ENCODE measurements at places on chromosomes 12 and 14.

- no peak for DNase-seq
These were observed 24.4 kb downstream of the PITPNM2 start for GRCh38 chr12:123126294-123127181.

DNA sequence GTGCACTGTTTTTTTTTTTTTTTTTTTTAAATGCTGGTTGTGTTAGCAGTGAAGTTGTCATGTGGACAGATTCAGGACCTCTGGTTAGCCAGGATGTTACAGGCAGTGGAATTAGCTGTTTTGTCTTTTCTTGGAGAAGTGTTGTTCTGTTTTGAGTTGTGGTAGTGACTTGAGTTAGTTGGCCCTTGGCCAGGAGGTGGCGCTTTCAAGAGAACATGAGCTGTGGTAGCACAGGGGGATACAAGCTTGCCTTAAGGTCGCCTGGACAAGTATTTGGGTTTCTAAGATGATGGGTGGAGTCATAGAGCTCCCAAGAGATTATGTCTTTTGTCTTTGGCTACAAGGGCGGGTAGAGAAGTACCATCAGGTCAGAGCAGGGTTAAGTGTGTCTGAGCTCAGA, 33.3 kb upstream of the CCDC198 start:
- no peak for DNase-seq

DNA sequence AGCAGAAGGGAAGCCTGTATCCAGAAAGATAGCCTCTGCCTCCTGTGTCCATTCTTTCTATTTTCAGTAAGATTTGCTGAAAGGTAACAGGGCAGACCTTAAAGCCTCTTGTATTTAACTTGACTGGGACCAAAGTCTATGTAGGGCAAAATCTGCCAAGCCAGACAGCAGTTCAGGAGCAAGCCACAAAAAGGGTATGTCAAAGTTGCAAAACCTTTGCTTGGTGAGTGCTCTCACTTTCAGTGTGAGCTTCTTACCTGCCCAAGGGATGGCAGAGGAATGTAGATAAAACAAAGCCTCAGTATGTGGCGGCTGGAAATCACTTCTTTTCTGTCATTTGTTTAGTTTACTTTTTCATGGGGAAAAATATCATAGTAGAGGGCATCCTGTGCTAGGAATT, 63.1 kb downstream of the PLEKHG7 start:
- DNase-seq: no peak

GRCh38 chr14:65296402-65296801, 116.1 kb upstream of the FUT8 start:
- no peak for DNase-seq

DNA sequence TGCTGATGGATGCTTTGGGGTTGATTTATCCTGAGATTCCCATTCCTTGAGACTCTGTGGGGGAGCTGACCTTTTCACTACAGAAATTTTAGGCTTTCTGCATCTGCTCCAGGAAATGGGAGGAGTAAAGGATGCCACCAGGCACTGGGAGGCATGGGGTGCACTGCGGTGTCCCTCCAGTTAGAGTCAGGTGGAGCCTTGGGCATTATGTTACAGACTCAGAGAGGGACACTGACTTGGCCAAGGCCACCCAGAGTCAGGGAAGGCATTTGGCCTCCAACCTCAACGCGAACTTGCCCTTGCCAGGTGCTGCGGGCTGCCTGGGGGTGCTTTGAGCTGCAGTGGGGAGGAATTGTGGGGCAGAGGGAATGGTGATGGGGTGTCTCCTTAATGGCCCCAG, 58.0 kb upstream of the TBX3 start:
- no peak for DNase-seq

DNA sequence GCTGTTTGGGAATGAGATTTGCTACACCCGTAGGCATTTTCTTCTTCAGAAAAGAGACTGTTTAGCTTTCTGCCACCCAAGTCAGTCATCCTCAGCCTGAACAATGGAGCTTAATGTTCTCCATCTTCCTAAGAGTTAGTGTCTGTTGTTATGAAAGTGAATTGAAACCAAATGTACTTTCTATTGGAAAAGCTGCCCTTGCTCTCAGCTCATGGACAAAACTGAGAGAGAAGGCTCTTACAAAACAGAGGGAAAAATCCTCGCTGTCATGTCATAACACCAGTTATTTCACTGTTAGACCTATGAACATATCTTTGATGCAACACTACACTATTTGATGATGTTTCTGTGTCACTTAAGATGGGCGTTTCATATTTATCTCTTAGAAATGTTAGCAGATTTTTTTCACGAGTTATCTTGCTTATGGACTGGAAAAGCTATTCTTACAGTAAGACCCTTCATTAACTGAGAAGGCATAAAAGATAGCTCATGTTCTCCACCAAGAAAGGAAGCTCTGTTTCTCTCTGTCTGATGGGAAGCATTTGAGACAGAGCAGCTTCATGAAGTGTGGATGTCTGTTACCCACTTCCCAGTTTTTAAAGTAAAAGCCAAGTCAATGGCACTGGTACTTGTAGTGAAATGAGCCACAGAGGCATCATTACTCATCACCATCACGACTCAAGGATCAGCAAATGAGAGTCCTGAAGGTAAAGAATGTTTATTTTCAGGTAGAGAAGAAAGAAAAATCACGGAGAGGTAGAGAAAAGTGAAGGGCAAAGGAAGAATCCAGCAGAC, 483.9 kb downstream of the ZFP36L1 start:
- DNase-seq: no peak

GRCh38 chr14:52402812-52403526, 88.9 kb downstream of the PTGER2 start:
- DNase-seq: no peak

DNA sequence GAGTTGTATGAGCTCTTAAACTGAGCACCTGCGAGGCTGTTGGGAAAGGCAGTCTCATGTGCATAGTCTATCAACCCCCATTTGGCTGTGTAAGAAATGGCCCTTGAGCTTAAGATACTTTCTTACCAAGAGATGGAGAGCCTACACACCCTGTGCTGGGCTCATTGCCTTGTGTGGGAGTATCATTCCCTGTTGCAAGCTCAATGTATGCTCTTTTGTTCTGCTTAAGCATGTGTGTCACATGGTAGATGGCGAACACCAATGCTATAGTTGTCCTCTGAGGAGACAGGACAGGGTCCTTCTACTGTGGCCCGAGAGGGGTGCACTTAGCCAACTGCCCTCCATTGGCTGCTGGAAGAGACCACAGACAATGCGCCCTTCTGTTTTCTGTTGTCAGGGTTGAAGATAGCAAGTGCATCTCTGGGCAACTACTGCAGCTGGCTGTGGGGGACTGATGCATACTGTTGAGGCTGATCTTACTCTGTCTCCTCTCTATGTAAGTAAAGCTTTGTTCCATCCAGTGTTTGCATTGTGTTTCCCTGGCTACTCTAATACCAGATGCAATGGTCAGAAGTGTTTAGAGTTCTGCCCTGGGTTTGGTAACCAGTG, 79.5 kb downstream of the PTPRB start:
- no peak for DNase-seq

DNA sequence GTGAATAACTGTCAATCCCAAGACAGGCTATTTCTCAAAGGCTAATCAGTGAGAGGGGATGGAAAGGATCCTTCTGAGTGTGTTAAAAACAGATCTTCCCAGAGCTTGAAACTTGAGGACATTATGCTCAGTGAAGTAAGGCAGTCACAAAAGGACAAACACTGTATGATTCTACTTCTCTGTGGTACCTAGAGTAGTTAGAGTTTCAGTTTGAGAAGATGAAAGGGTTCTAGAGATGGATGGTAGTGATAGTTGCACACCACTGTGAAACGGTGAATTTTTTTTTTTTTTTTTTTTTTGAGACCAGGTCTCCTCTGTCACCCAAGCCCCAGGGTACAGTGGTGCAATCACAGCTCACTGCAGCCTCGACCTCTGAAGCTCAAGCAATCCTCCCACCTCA, 133.8 kb downstream of the SAMD4A start:
- no peak for DNase-seq

DNA sequence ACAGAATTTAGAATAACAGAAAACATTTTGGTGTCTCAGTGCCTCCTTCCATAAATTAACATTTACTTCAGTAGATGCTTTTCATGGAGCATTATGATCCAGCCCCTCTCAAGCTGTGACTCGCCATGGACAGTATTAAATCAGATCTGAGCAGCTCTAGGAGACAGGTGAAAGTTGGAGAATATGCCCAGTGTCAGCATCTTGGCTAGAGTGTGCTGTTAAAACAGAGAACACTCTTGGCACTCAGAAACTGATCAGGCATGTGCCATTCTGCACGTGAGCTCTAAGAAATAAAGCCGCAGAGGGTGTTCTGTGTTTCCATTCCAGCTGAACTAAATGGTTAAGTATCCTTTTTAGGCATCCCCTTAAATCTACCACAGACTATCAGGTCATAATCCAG, 68.0 kb downstream of the DIP2B start:
- no peak for DNase-seq

DNA sequence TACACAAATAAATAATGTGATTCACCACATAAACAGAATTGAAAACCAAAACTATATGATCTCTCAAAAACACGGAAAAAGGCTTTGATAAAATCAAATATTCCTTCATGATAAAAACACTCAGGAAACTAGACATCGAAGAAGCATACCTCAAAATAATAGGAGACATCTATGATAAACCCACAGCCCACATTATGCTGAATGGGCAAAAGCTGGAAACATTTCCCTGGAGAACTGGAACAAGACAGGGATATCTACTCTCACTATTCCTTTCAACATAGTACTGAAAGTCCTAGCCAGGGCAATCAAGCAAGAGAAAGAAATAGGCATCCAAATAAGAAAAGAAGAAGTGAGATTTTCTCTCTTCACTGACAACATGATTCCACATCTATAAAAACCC, 371.5 kb upstream of the ATXN7L3B start:
- no peak for DNase-seq

- DNase-seq: no peak
These were observed 2.0 kb downstream of the SERPINA1 start for GRCh38 chr14:94386085-94387031.

DNA sequence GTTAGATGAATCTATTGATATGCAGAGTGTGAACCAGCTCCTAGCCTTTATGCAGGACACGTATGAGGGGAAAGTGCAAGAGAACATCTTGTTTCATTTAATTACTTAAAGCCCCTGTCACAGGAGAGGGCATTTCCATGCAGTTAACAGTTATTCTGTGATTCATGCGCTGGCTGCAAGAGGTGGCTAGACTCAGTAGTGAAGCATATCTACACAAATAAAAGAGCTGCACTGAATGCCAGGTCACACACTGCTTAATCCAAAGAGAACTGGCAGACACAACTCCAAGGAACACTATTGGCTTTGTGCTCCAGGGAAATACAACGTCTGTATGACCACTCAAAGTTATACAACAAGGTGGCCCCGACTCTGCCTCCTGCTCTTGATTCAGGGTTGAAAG, 394.1 kb downstream of the C12orf75 start:
- peak; percentile 15 for DNase-seq

- no peak for DNase-seq
These were observed 65.1 kb upstream of the SRSF5 start for GRCh38 chr14:69701857-69702256.

- DNase-seq: no peak
These were observed 963.8 kb upstream of the FLRT2 start for GRCh38 chr14:84566109-84566508.

DNA sequence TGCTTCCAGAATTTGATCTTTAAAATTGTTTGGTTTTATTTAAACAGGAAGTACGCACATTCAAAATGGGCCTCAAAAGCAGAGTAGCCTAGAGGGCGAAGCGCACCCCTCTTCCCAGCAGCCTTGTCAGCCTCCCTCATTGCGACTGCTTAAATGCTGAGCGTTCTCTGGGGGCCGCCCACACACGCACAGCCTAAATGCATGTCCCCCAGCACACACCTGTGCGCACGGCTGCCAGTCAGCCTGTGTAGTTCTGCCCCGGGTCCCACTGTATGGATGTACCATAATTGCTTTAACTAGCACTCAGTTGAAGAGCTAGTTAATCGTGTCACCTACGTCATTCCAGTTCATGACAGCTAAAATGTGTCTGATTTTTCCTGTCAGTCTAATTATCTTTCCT, 79.3 kb downstream of the TESC start:
- DNase-seq: no peak

- no peak for DNase-seq
These were observed 48.7 kb upstream of the ABCC9 start for GRCh38 chr12:21989819-21990412.

- DNase-seq: no peak
These were observed 1083.7 kb upstream of the FLRT2 start for GRCh38 chr14:84446250-84446649.

- no peak for DNase-seq
These were observed 66.0 kb upstream of the DDX11 start for GRCh38 chr12:31007636-31008175.

GRCh38 chr12:4216187-4216927, 57.2 kb upstream of the CCND2 start:
- no peak for DNase-seq

GRCh38 chr12:47811072-47811396, 8.7 kb downstream of the HDAC7 start:
- DNase-seq: no peak

GRCh38 chr14:102509746-102510615, at the start of gene ANKRD9:
Gene ANKRD9, minus strand, starts transcription at chr14:102509776. Its CDS starts 1,887 bp downstream, at chr14:102507889.
- peak; percentile 90 for DNase-seq

- DNase-seq: no peak
These were observed 12.5 kb upstream of the GOLGA3 start for GRCh38 chr12:132841151-132841550.

- DNase-seq: no peak
These were observed 79.1 kb upstream of the HECTD1 start for GRCh38 chr14:31286456-31287293.

GRCh38 chr12:48765753-48766162, 23.1 kb downstream of the ADCY6 start:
- no peak for DNase-seq

- DNase-seq: no peak
These were observed 2.0 kb upstream of the SOS2 start for GRCh38 chr14:50233166-50233950.

- no peak for DNase-seq
These were observed 506 bp downstream of the TMEM132D start for GRCh38 chr12:129903092-129903945.
